ENCODE measurements at places on chromosomes 12 and 14. TPM values are rescaled to one million over a fixed set of nuclear protein-coding genes. Genes with fewer than 3 reads are reported as not detected.

The GCH1 gene
- total RNA-seq = 0.65 TPM

The MYO1H gene
- total RNA-seq = not detected

The GALNT8 gene
- total RNA-seq = not detected

The IAPP gene
- total RNA-seq = not detected

The IKBIP gene
- 131 TPM for total RNA-seq

The CPNE6 gene
- not detected for total RNA-seq

The GLS2 gene
- not detected for total RNA-seq

The RNF31 gene
- total RNA-seq = 52.3 TPM

The ATP2B1 gene
- total RNA-seq = 62.1 TPM

The GPR135 gene
- total RNA-seq = 2.3 TPM

The PTPRR gene
- total RNA-seq = 1.1 TPM

The ERP27 gene
- not detected for total RNA-seq

The SSPN gene
- 12.3 TPM for total RNA-seq

The MFAP5 gene
- total RNA-seq = 194 TPM

The SCNN1A gene
- total RNA-seq = not detected

The KLRD1 gene
- total RNA-seq = 0.22 TPM

The EPYC gene
- total RNA-seq = not detected

The HOXC5 gene
- total RNA-seq = not detected

The PYGL gene
- 37.5 TPM for total RNA-seq

The GPD1 gene
- not detected for total RNA-seq

The PTPRQ gene
- total RNA-seq = 2.6 TPM

The PSMD9 gene
- 79.1 TPM for total RNA-seq

The TEX22 gene
- total RNA-seq = 0.34 TPM

The LGALS3 gene
- 76.9 TPM for total RNA-seq

The TAS2R43 gene
- total RNA-seq = not detected

The ALDH1L2 gene
- 41.2 TPM for total RNA-seq

The CLEC1B gene
- not detected for total RNA-seq

The SLC5A8 gene
- not detected for total RNA-seq

The AKAP5 gene
- 1.1 TPM for total RNA-seq

The GPRC5D gene
- total RNA-seq = not detected

The GNB3 gene
- 7.0 TPM for total RNA-seq

The ITGB7 gene
- total RNA-seq = 0.41 TPM

The COX8C gene
- not detected for total RNA-seq

The LBHD2 gene
- not detected for total RNA-seq

The GPR84 gene
- total RNA-seq = not detected

The CEP170B gene
- 31.2 TPM for total RNA-seq

The ZNF26 gene
- total RNA-seq = 7.5 TPM

The GLTP gene
- total RNA-seq = 89.1 TPM

The BMAL2 gene
- 42.8 TPM for total RNA-seq

The MIP gene
- total RNA-seq = not detected

The TPPP2 gene
- total RNA-seq = not detected

The CD163 gene
- 0.15 TPM for total RNA-seq

The RPL10L gene
- not detected for total RNA-seq

The RTL1 gene
- total RNA-seq = not detected
